Cardiac muscle cell (in vitro differentiated cells and primary cell): ENCODE measurements at places on chromosomes 16 and 17.

DNA sequence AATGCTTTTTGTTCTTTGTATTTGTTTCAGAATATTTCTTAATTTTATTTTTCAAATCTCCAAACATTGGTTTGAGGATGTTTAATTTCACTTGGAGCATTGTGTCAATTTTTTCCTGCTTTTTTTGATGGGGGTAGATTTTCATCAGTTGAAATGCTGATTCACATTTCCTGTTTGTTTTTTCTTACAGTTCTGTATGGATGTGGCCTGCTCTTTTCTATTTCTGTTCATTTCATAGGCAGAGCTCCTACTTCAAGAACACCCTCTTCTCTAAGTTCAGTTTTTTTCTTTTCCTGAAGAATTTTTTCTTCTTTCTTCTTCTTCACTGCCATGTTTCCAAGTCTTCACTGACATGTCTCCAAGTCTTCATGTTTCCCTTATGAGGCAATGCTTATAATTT lies 8.8 kb downstream of the MBTD1 start:
- no peaks in the 10 kb centered on the region for H3K27me3 ChIP-seq
- H3K4me3 ChIP-seq: no peak overlapping the region
- H3K4me1 ChIP-seq: no peaks in the 10 kb centered on the region

GRCh38 chr17:28170771-28171170 lies 128.3 kb downstream of the NLK start:
- no peak overlapping the region for H3K27ac ChIP-seq
- peaks cover 20% of the 10 kb centered on the region for H3K36me3 ChIP-seq
- no peak overlapping the region for H3K4me3 ChIP-seq
- H3K27me3 ChIP-seq: peaks cover 2% of the 10 kb centered on the region
- no peak for DNase-seq

- no peaks in the 10 kb centered on the region for H3K36me3 ChIP-seq
- H3K4me1 ChIP-seq: no peaks in the 10 kb centered on the region
- H3K27me3 ChIP-seq: no peaks in the 10 kb centered on the region
- DNase-seq: no peak
Measured at GRCh38 chr16:23383881-23384280, 69.1 kb downstream of the COG7 start.

GRCh38 chr17:29563816-29564215 lies 3.0 kb downstream of the ABHD15 start:
- H3K36me3 ChIP-seq: no peaks in the 10 kb centered on the region
- no peak for DNase-seq
- H3K27ac ChIP-seq: no peak overlapping the region
- peaks cover 28% of the 10 kb centered on the region for H3K27me3 ChIP-seq
- no peak overlapping the region for H3K4me3 ChIP-seq
- H3K4me1 ChIP-seq: no peaks in the 10 kb centered on the region

GRCh38 chr17:48240122-48240521 lies 132.6 kb downstream of the SNX11 start:
- no peak overlapping the region for H3K4me3 ChIP-seq
- H3K4me1 ChIP-seq: peaks cover 11% of the 10 kb centered on the region
- peak; percentile 34 for DNase-seq
- no peaks in the 10 kb centered on the region for H3K36me3 ChIP-seq
- no peak overlapping the region for H3K27ac ChIP-seq

DNA sequence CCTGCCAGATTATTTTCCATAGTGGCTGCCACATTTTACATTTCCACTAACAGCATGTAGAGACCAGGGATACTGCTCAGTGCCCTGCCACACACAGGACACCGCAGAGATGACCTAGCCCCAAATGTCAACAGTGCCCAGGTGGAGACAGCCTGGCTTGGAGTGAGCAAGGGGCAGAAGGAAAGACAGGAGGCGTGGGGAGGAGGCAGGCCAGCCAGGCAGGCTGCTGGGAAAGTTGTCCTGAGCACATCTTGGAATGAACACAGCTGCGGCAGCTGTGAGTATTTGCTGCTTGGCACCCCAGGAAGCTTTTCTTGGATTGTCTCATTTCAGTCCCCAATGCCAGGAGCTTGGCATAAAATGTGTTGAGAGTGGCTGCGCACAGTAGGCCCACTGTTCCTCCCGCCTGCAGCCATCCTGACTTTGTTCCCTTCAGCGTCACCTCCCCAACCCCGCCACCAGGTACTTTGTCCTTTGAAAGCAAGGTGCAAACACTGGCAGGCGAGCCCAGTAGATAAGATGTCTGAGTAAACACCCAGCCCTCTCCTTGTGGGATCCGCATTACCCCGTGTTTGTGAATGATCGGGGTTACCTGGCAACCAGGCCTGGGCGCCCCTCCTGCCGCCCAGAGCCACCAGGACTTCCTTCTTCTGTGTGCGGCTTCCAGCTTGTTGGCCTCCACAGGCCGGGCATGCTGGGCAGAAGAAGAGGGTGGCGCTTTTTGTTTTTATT lies 114.0 kb downstream of the CMIP start:
- no peaks in the 10 kb centered on the region for H3K36me3 ChIP-seq
- no peak for DNase-seq
- H3K4me1 ChIP-seq: no peaks in the 10 kb centered on the region
- H3K27me3 ChIP-seq: no peaks in the 10 kb centered on the region
- no peak overlapping the region for H3K4me3 ChIP-seq
- H3K27ac ChIP-seq: no peak overlapping the region
